Small intestine (tissue), 16 donors: ENCODE measurements at places on chromosomes 5 and 9. TPM values are rescaled to one million over a fixed set of nuclear protein-coding genes. Genes with fewer than 3 reads are reported as not detected.

DNA sequence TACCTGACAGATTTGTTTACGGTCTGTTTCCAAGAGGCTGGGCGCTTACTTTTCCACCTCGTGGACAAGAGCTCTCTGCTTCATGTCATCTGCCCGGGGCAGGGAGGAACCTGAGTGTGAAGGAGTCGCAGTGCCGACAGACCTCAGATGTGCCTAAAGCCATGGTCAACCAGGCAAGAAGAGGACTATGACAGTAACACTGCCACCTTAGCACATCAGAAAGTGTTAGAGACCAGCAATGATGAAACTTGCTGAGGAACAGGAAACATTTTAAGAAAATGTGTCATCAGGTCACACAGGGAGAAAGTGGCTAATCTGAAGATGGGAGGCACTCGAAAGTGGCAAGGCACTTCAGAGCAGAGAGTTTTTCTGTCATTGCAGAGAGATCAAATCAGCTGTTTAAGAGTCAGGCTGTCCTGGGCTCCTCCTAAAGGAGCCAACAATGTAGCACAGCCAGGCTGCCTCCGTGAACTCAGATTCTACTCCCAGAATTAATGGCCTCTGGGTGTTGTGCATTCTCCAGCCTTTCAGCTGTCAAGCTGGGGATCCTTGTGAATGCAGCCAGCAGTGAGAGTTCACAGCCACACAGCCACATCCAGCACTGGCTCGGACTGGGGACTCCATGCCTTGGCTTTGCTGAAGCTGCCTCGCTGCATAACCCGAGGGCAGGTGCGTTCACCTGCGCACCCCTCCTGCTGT, 94.6 kb downstream of the RAPGEF1 start:
- DNase-seq = no peak
- H3K36me3 ChIP-seq = no peaks in the 10 kb centered on the region
- peaks cover 4% of the 10 kb centered on the region for H3K4me1 ChIP-seq
- H3K4me3 ChIP-seq = no peak overlapping the region
- H3K27me3 ChIP-seq = no peaks in the 10 kb centered on the region
- H3K27ac ChIP-seq = no peak overlapping the region

DNA sequence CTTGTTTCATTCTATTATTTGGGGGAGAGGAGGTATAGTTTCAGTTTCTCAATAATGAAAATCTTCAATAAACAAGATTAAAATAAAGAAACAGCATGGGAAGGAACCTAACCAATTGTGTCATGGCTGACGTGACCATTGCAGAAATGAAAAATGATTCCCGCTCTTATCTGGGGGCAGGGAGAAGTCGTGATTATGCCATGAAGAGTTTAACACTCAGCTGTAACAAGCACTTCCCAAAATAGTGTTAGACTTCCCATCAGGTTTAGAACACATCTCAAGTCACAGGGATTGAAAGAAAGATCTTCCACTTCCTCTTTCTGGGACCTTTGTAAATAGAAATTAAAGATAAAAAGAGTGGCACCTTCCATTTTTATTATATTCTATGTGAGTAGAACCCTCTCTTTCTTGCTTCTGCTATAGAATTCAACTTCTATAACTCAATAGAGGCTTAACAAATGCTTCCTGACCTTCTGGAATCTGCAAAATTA, 122.2 kb downstream of the TRPM6 start:
- H3K36me3 ChIP-seq = peaks cover 2% of the 10 kb centered on the region
- H3K4me3 ChIP-seq = no peak overlapping the region
- H3K4me1 ChIP-seq = no peaks in the 10 kb centered on the region
- no peak overlapping the region for H3K27ac ChIP-seq
- DNase-seq = no peak

DNA sequence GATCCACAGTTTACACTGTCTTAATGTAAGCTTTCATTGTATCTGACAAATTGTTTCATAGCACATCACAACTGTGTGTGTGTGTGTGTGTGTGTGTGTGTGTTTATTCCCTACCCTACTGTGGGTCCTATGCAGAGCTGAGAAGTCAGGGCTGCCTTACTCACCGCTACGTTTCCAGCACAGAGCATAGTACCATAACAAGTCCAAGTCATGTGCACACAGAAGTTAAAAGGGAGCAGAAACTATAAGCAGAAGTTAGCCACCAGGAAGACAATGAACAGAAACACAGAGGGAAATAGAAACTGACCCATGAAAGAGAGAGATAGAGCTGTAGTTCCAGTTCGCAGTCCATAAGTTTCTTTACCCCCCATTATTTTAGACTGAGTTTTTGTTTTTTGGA, 38.2 kb upstream of the DMXL1 start:
- no peaks in the 10 kb centered on the region for H3K4me1 ChIP-seq
- DNase-seq = no peak
- H3K36me3 ChIP-seq = no peaks in the 10 kb centered on the region
- no peaks in the 10 kb centered on the region for H3K27me3 ChIP-seq
- H3K4me3 ChIP-seq = no peak overlapping the region
- H3K27ac ChIP-seq = no peak overlapping the region

DNA sequence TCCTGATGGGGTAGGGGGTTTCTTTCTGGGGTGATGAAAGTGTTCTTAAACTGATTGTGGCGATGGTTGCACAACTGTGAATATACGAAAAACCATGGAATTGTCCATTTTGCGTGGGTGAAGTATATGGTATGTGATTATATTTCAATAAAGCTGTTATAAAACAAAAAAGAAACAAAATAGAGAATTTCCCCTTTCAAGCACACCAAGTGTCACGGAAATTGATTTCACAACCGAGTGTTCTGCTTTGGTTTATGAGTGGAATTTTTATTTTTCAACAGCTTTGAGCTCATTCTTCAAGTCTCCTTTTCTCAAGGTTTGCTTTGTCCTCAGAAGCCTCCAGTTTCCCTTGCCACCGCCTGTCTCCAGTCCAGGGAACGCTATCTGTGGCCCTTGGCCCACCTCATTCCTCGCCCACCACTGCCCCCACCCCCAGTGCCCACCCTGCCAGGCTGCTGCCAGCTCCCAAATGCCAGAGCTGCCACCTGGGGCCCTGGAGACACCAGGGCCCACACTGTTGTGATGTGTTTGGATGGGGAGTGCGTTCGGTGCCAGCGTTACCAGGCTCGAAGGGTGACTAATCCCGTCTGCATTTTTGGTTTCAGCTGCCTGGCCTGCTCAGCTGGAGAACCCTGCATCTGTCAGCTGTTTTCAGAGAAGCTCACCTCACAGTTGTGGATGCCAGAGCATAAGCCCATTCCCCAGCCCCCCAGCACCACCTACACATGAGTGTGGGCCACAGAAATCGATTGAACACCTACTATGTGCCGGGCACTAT, 30.4 kb downstream of the DUSP1 start:
- H3K36me3 ChIP-seq = no peaks in the 10 kb centered on the region
- H3K4me1 ChIP-seq = no peaks in the 10 kb centered on the region
- H3K27ac ChIP-seq = no peak overlapping the region
- H3K27me3 ChIP-seq = no peaks in the 10 kb centered on the region
- peak overlapping the region; percentile 2 for H3K4me3 ChIP-seq
- DNase-seq = no peak

GRCh38 chr5:12851761-12852160, 947.5 kb upstream of the CTNND2 start:
- DNase-seq = no peak
- H3K36me3 ChIP-seq = no peaks in the 10 kb centered on the region
- H3K27me3 ChIP-seq = no peaks in the 10 kb centered on the region
- no peak overlapping the region for H3K27ac ChIP-seq

DNA sequence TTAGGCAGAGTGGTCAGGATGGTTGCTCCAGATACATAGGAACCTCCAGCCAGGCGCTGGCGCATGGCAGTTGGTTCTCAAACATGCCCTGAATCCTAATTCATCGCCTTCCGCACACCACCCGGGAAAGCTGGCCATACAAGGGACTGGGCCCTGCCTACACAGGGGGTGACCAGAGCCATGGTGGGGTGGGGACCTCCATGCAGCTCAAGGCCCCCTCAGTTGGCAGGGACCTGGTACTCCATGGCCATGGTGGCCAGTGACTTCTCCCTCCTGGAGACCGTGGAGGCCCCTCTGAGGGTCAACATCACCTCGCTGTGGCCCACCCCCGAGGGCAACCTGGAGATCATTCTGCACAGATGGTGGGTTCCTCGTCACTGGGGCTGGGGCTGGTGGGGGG, 26.8 kb downstream of the PAEP start:
- no peaks in the 10 kb centered on the region for H3K27me3 ChIP-seq
- DNase-seq = no peak
- H3K4me3 ChIP-seq = no peak overlapping the region
- H3K36me3 ChIP-seq = no peaks in the 10 kb centered on the region
- H3K27ac ChIP-seq = no peak overlapping the region

RALGPS1 gene
- 25.9 TPM for polyA plus RNA-seq

GRCh38 chr9:27042476-27042875, 37.0 kb upstream of the LRRC19 start:
- DNase-seq = no peak
- no peaks in the 10 kb centered on the region for H3K27me3 ChIP-seq
- H3K4me3 ChIP-seq = no peak overlapping the region
- no peaks in the 10 kb centered on the region for H3K4me1 ChIP-seq

DNA sequence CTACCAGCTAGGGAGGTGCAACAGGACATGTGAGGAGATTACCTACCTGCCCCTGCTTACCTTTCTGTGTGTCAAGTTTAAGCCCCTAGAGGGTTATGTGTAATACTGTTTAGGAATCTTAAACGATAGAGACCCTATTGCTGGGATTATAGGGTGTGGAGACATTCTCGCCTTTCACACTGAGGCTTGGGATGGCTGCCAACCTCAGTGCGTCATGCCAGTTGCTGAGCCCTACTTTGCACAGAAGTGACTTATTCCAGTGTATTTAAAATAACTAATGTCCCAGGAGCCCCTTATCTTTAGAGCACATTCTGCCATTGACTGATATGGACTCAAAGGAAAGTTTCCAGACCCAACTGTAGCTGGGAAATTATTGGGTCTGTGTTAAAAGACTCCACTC, 76.6 kb upstream of the XPA start:
- H3K4me3 ChIP-seq = no peak overlapping the region
- H3K36me3 ChIP-seq = no peaks in the 10 kb centered on the region
- H3K27me3 ChIP-seq = no peaks in the 10 kb centered on the region
- no peak for DNase-seq
- no peak overlapping the region for H3K27ac ChIP-seq
- no peaks in the 10 kb centered on the region for H3K4me1 ChIP-seq

DDX31 gene
- polyA plus RNA-seq = 6.1 TPM

ANGPTL2 gene
- polyA plus RNA-seq = 16.5 TPM
